ENCODE measurements at places on chromosomes 5 and 9. TPM values are rescaled to one million over a fixed set of nuclear protein-coding genes. Genes with fewer than 3 reads are reported as not detected.

ZDHHC11B gene
- 6.9 TPM for total RNA-seq

WDR31 gene
- total RNA-seq, result 7.0 TPM

DNA sequence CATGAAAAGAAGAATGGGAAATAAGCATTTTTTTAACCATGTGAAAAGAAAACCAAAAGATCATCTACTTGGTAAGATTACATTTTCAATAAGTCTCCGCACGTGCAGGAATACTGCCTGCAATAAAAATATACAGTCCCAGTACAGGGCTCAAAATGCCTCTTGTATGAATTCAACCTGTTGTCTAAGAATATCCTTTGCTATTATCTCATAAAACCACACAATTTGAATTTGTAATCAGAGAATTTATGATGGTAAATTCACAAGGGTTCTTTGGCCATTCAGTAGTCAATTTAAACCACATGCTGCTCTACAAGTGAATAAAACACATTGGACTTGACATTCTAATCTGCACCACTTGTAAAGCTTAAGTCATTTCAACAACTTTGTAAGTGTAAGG, 46.6 kb downstream of the ST8SIA4 start:
- DNase-seq, result no peak

GRCh38 chr9:13358128-13358527, 78.6 kb upstream of the MPDZ start:
- peak; percentile 42 for DNase-seq

DNA sequence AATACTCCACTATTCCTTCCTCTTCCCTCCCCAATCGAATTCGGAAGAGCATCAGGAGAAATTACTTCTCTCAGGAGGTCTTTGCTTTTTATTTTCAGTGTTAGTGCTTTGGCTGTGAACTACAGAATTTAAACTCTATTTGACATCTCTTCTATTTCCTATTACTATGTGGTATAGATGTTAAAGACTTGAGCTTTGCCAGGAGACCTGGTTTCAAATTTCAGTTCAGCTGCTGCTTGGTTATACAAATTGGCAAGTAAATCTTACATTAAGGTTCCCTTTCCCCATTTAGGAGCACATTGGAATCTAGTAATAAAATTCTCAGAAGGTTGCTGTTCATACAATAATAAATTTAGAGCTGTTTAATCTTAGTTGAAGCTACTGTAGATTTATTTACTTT, 13.1 kb downstream of the UHRF2 start:
- no peak for DNase-seq
